ENCODE measurements at places on chromosomes 7 and 10. TPM values are rescaled to one million over a fixed set of nuclear protein-coding genes. Genes with fewer than 3 reads are reported as not detected.

CACNB2 gene
- not detected for total RNA-seq

SVIL gene
- 45.6 TPM for total RNA-seq

FOXI2 gene
- total RNA-seq: not detected

CPA2 gene
- 1.7 TPM for total RNA-seq

CUZD1 gene
- total RNA-seq: 1.2 TPM

AKR1B1 gene
- 85.4 TPM for total RNA-seq

DNA sequence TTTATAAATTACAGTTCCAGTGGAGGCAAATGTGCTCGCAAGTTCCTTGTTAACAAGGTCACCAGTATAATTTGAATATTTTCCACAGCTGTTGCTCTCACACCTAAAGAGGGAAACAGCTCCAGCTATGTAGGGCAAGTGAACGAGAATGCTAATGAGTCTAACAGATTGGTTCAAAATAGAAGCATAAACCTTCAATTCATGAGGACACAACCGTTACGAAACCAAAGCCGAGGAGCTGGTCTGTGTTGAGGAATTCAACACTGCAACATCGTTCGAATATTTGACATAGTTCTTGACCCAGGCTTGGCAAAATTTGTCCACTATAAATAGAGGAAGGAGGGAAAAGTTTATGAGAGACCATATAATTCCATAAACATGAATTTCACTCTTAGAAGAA lies 161.3 kb downstream of the KLF6 start:
- DNase-seq: no peak

DNA sequence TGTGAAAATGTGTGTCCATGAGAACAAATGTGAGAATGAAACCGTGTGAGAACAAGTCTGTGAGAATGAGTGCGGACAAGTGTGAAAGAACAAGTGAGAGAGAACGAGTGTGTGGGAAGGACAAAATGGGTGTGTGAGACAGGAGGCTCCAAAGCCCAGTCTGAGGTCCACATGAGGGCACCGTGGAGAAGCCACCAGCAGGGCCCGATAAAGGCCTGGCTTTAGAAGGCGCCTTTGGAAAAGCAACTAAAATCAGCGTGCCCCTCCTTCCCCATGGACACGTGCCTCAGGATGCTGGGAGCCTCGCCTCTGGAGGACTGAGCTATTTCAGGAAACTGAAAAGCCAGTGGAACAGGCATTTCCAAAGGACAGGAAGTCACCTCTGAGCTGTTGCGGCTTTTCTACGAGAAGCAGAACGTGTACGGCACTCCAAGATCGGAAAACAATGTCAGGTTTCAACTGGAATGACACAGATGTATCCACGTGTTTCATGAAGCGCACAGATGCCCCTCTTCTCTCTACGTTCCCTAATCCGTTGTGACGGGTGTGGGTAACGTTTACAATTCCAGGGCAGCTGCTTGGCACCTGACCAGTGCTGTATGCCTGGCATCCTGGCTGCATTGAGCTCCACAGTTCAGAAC lies 46.4 kb downstream of the ESYT2 start:
- DNase-seq: no peak

- DNase-seq: no peak
Observed at GRCh38 chr10:52283174-52283573, 30.9 kb upstream of the DKK1 start.

DNA sequence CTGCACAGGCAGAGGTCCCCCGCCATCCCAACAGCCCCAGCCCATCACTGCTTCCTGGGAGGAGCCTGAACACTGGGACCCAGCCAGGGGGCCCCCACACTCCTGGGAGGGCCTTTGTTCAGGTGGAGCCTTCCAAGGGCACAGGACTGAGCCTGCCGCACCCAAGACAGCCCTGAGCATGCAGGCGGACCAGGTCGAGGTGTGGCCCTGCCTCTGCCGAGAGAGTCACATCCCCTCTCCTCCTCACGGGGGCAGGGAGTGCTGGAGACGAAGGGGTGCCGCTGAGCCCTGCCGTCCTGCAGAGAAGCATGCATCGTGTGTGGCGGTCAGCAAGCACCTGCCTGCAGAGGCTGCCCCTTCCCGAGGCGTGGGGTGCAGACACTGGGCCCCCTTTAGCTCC lies 7.3 kb upstream of the MAFK start:
- DNase-seq: no peak

- DNase-seq: no peak
Observed at GRCh38 chr10:128018236-128018635, 108.0 kb downstream of the MKI67 start.

DNA sequence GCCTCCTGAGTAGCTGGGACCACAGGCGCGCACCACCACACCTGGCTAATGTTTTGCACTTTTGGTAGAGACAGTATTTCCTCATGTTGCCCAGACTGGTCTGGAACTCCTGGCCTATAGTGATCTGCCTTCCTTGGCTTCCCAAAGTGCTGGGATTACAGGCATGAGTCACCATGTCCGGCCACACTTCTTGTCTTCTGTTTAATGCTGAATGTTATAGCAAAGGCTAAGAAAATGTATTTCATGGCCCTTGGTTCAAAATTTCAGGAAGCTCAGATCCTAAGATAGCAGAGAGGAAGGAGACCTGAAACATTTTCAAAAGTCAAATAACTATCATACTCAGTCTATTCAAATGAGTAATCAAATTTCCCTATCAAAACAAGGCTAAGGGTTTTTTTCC lies 229.6 kb downstream of the BAMBI start:
- no peak for DNase-seq

- no peak for DNase-seq
Observed at GRCh38 chr10:107767185-107767584, 602.7 kb upstream of the SORCS1 start.

GRCh38 chr10:123620621-123621020 lies 45.5 kb upstream of the GPR26 start:
- DNase-seq: no peak

GRCh38 chr7:79434098-79434497 lies 19.4 kb downstream of the MAGI2 start:
- no peak for DNase-seq

DNA sequence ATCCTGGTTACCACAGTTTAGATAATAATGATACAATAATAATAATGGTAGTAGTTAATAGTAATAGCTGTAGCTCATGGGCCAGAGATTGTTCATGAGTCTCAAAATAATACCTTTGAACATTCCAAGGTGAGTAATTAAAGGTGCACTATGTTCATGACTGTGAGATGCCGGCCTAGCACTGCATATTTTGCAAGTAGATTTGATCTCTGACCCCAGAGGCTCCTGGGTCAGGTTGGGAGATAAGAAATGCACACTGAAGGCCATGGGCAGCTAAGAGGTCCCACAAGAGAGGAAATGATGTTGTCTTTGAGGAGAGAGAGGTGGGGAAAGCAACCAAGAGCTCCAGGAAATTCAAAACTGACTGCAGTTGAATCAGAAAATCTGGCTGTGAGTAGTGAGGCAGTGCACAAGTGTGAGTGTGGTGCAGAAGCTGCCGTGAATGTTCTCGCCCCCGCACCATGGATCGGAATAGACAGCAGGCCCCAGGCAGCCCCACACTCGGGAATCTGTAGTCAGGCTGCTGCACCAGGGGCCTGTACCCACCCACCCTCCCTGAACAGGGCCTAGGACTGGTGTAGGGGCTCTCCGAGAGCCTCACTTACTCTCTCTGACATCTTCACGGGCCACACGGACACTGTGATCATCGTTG lies 11.9 kb downstream of the CPXM2 start:
- DNase-seq: no peak

DNA sequence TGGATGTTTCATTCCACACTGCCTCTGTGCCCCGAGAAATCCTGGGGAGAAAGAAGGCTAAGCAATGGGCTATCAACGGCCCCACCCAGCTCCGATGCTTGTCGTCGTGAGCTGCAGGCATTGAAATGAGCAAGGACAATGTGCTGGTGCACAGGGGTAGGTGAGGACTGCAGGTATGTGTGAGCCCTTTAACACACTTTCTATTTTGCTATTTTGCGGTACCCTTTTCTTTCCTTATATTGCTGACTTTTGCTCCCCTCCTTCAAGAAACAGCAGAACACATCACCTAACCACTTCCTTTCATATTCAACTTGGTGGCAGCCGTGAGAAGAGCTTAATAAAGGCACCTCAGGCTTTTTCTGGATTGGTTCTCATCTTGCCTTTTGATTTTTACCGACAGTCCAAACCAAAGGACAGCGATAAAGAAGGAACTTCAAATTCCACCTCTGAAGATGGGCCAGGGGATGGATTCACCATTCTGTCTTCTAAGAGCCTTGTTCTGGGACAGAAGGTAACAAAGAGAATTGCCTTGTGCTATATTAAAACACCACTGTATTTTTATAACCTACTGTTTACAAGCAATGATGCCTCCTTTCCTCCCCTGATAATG lies 39.2 kb downstream of the AIFM2 start:
- peak; percentile 9 for DNase-seq

- no peak for DNase-seq
Observed at GRCh38 chr10:111756217-111757061, 427.1 kb downstream of the GPAM start.

- DNase-seq: no peak
Observed at GRCh38 chr7:24718977-24719491, 38.2 kb downstream of the GSDME start.

- peak; percentile 1 for DNase-seq
Observed at GRCh38 chr10:89367529-89367928, 10.3 kb upstream of the IFIT1B start.

GRCh38 chr7:99793443-99793842 lies 9.5 kb upstream of the CYP3A4 start:
- no peak for DNase-seq

DNA sequence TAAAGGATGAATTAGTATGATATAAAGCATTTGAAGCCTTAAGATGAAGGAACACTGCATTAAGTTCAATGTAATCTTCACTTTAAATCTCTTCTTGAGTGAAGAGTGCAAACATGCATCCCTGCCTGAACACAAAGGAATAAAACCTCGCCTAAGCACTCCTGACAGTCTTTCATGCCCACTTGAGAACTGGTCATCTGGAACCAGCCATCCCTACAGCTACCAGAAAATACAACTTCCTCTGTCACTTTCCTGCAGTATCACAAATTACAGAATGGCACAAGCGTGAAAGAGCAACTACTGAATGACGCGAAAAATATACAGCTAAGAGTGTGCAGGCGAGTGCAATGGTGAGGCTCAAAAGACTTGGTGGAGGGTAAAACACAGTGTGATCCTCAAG lies 1079.9 kb downstream of the CNTNAP2 start:
- no peak for DNase-seq

DNA sequence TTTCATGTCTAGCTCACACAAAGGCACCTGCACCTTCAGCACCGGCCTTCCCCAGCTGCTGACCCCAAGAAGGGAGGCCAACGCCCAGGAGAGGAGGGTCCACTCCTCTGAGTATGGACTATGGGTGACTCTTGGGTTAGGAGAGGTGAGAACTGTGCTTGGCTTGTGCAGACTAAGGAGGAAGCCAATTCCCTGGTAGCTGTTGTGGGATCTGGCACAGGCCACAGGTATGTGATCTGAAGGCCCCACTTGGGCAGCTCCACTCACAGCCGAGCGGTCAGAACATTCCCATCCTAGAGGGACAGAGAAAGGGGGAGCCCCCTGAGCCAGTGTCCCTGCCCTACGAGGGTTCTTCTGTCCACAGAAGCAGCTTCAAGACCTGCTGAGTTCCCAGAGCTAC lies 52.8 kb upstream of the FIGNL1 start:
- DNase-seq: no peak

GRCh38 chr7:98286093-98286539 lies 4.6 kb downstream of the BRI3 start:
- DNase-seq: no peak

DNA sequence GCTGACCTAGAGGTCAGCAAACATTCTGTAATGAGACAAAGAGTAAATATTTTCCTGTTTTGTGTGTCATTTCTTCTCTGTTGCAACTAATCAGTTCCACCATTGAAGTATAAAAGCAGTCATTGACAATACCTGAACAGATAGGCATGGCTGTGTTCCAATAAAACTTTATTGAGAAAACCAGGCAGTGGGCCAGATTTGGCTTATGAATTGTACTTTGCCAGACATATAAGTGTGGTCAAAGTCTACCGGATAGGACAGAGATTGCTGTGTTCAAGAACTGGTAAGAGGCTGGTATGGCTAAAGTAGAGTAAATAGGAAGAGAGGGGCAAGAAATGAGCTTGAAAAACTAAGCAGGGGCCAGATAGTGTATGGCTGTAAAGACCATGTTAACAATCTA lies 38.3 kb upstream of the TAC1 start:
- DNase-seq: no peak

- no peak for DNase-seq
Observed at GRCh38 chr7:134919240-134919641, 67.1 kb upstream of the AGBL3 start.

DNA sequence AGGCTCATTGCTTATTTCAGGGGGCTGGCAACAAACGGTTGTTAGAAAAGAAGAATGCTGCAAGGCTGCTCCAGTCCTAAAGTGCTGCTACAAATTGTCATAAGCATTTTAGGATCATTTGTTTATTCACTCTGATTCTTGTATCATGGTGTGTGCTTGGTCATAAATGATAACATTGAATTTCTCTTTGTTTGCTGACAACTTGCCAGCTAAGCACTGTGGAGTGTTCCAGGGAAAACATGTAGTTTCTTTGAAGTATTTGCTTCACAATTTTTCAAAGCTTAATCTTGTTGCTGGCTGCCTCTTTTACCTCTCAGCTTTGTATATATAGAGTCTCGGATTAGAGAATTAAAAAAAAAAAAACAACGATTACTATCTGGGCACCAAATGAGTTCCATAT lies 263.0 kb downstream of the PHF14 start:
- DNase-seq: no peak

- DNase-seq: no peak
Observed at GRCh38 chr7:116842371-116842770, 20.0 kb upstream of the CAPZA2 start.

- no peak for DNase-seq
Observed at GRCh38 chr7:107728276-107728675, 15.7 kb upstream of the CBLL1 start.

GRCh38 chr10:110646417-110647135 lies 2.4 kb downstream of the RBM20 start:
- DNase-seq: no peak

- no peak for DNase-seq
Observed at GRCh38 chr7:22932896-22933295, 81.0 kb downstream of the HYCC1 start.

DNA sequence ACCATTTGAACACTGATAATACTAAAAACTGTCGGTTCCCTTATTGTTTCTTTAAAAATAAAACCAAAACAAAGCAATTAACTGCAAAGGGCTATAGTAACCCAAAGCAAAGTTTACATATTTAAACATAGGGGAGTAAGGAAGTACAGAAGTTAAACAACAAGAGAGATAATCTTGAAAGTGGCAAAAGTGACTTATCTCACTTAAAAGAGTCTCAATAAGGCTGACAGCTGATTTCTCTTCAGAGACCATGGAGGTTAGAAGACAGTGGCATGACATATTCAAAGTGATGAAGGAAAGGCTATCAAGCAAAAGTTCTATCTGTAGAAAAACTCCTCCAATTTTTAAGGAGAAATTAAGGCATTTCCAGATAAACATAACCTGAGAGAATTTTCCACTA lies 233.5 kb upstream of the HDAC9 start:
- DNase-seq: no peak

- no peak for DNase-seq
Observed at GRCh38 chr7:116305485-116306408, 95.4 kb downstream of the TES start.
